ENCODE measurements at places on chromosomes 3 and 15. TPM values are rescaled to one million over a fixed set of nuclear protein-coding genes. Genes with fewer than 3 reads are reported as not detected.

Gene CHMP2B
- total RNA-seq, result 19.8 TPM

Gene SV2B
- total RNA-seq, result 0.13 TPM

Gene PLCL2
- 16.2 TPM for total RNA-seq

Gene DNAJC19
- 33.4 TPM for total RNA-seq

Gene CMSS1
- 29.8 TPM for total RNA-seq

Gene ZNF774
- total RNA-seq, result 0.82 TPM

Gene ACKR2
- 1.3 TPM for total RNA-seq

Gene SHC4
- 1.0 TPM for total RNA-seq

Gene SNX22
- 0.77 TPM for total RNA-seq

Gene EDEM1
- 194 TPM for total RNA-seq

Gene FETUB
- not detected for total RNA-seq

Gene ACAN
- not detected for total RNA-seq

Gene SAMD7
- total RNA-seq, result not detected

Gene CASR
- 0.82 TPM for total RNA-seq

Gene NANOGP8
- total RNA-seq, result not detected

Gene ST3GAL6
- total RNA-seq, result not detected

Gene CCDC191
- 2.3 TPM for total RNA-seq

Gene GOLGA6B
- not detected for total RNA-seq

Gene CHRD
- total RNA-seq, result 0.39 TPM

Gene ADAMTSL3
- not detected for total RNA-seq

Gene KNG1
- not detected for total RNA-seq

Gene SPTSSB
- not detected for total RNA-seq

Gene MYZAP
- not detected for total RNA-seq

Gene HTR3E
- not detected for total RNA-seq

Gene CDHR4
- not detected for total RNA-seq

Gene SKOR1
- total RNA-seq, result 0.13 TPM

Gene PLA2G4B
- total RNA-seq, result 2.7 TPM

Gene C2CD4A
- total RNA-seq, result 1.3 TPM

Gene MRAS
- total RNA-seq, result 0.67 TPM

Measured in activated T-helper 17 cell treated with anti-CD3 and anti-CD28 coated beads, Interleukin-2, amount 50 U/mL, for 72 hours (primary cell).